Naive thymus-derived CD8-positive, alpha-beta T cell (primary cell): ENCODE measurements at places on chromosomes 5 and 9.

GRCh38 chr9:92761686-92762085 lies 2.9 kb downstream of the BICD2 start:
- no peak for DNase-seq

DNA sequence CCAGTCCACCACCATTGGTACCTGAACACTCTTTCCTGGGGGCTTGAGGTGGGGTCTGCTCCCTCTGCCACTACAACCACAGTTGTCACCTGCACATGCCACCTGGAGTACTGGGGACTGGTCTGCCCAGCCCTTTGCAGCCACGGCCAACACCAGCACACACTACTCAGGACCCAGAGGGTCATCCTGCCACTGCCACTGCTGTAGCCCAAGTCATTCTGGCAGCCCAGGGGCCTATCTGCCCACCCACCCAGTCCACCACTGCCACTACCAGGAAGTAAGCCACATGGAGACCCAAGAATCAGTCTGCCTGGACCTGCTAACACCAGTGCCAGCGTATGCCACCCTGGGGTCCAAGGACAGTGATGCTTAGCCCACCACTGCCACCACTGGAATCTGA lies 302.4 kb upstream of the TRPC7 start:
- DNase-seq: no peak

DNA sequence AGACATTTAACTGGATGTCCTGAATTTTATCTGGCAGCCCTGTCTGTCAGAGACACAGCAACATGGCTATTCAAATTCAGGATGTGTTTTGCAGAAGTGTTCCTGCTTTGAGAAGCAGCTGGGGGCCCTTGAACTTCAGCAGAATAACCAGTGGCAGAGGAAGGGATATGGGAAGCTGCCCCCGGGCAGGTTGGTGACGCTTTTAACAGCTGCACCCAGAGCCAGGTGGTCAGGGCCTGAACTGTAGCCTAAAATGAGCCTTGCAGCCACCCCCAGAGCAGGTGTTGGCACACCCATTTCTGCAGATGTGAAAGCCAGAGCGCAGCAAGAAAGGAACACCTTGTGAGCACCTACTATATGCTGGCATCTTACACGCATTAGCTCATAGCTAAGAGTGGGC lies 128.7 kb upstream of the BOD1 start:
- DNase-seq: no peak

GRCh38 chr9:125486152-125486508 lies 220.9 kb downstream of the MAPKAP1 start:
- no peak for DNase-seq
